ENCODE measurements at places on chromosomes 12 and 14.

- H3K36me3 ChIP-seq = no peaks in the 10 kb centered on the region
- H3K27me3 ChIP-seq = no peaks in the 10 kb centered on the region
- no peaks in the 10 kb centered on the region for H3K4me1 ChIP-seq
- H3K4me3 ChIP-seq = no peak overlapping the region
- no peak for DNase-seq
These were observed 187.2 kb downstream of the TTC8 start for GRCh38 chr14:89011355-89012281.

DNA sequence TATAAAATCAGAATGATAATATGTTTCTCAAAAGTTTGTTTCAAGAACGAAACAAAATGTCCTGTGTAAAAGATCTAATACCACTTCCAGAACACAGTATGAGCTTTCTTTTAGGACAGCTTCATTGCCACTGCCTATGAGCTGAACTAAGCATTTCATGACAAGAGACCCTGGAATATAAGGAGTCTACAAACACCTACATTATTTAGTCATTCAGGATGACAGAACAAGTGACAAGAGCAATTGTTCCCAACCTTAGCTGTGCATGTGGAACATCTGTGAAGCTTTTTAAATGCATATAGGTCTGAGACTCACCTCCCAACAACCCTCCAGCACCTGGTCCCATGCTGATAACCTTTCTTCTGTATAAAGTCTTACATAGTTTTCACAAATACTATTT lies 103.1 kb upstream of the GARIN6 start:
- H3K4me3 ChIP-seq = no peak overlapping the region
- H3K27me3 ChIP-seq = no peaks in the 10 kb centered on the region
- no peaks in the 10 kb centered on the region for H3K4me1 ChIP-seq

DNA sequence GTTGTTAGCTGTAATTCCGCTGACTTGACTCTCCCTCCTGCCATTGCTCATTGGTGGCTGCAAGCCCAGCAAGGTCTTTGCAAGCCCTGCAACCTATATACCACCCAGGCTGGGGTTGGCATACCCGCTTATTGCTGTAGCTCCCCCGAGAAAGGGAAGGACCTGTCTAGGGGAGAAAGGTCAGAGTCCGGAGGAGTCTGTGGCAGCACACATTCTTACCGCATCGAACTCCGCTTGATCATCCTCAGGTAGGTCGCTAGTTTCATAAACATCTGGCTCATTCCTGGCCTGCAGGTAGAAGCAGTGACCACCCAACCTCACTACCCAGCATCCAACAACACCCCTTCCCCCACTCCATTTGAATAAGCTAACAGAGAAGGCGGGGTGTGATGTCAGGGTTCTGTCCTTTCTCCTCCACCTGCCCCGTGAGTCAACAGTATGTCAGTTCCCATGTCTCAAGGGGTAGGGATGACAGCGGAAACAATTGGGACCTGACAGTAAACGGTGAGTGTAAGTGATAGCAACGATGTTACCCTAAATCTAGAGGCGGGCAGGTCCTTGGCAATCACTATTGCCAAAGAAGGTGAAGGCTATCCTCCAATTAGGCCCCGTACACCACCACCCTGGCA lies 1.1 kb downstream of the DCTN2 start:
- peaks cover 6% of the 10 kb centered on the region for H3K36me3 ChIP-seq
- peaks cover 23% of the 10 kb centered on the region for H3K4me1 ChIP-seq
- H3K4me3 ChIP-seq = peak overlapping the region; percentile 99
- no peak for DNase-seq
- H3K27me3 ChIP-seq = peaks cover 9% of the 10 kb centered on the region

GRCh38 chr12:39618701-39619100 lies 902 bp downstream of the ABCD2 start:
- no peaks in the 10 kb centered on the region for H3K4me1 ChIP-seq
- no peaks in the 10 kb centered on the region for H3K27me3 ChIP-seq
- H3K36me3 ChIP-seq = no peaks in the 10 kb centered on the region
- DNase-seq = peak; percentile 27
- H3K4me3 ChIP-seq = peak overlapping the region; percentile 69

DNA sequence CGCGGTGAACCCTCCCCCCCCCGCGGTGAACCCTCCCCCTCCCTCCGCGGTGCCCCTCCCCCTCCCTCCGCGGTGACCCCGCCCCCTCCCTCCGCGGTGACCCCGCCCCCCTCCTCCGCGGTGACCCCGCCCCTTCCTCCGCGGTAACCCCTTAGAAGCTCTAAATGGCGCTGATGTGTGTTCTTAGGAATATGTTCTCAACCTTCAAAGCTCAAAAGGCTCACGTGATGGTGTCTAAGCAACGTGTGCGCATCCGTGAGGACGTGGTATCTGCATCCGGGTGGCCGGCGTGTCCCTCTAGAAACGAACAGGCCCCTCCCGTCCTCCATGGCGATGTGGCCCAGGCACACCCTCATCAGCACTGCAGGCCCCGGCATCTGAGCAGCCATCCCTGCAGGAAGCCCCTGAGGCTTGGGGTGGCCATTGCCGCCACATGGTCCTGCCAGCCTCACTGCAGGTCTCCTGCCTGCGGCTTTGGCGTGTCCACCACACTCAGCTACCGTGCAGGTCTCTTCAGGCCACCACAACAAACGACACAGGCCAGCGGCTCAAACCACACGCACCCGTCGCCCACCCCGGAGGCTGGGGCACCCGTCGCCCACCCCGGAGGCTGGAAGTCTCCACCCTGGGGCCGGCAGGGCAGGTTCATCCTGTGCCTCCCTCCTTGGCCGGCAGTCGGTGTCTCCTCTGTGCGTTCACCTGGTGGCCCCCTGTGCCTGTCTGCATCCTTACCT lies 14.5 kb upstream of the FBRSL1 start:
- no peak for DNase-seq
- H3K27ac ChIP-seq = no peak overlapping the region
- H3K36me3 ChIP-seq = no peaks in the 10 kb centered on the region
- no peak overlapping the region for H3K4me3 ChIP-seq

DNA sequence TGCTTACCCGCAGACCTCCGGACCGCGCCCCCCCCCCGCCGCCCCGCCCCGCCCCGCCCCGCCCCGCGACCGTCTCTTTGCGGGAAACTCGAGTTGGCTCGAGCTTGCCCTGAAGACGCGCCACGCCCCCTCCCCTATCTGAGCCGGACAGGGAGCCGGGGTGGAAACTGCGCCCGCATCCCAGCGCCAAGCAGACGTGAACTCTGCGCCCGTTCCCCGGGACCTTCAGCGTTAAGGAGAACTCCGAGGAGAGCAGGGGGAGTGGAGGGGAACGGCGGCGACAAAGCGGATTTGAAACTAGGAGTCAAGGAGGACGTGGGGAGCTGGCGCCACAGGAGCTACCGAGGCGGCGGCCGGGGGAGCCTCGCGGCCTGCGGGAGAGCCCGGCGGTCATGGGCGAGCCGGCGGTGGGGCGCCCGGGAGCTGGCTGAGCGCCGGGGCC lies at the start of gene KCNK13:
TSS of gene KCNK13 (plus strand) at position 310 of the 442 bp plus-strand sequence. CDS start 212 bp downstream, outside the sequence.
- H3K27me3 ChIP-seq = peaks cover 65% of the 10 kb centered on the region
- H3K27ac ChIP-seq = no peak within 1 kb of the TSS
- no peak for DNase-seq

DNA sequence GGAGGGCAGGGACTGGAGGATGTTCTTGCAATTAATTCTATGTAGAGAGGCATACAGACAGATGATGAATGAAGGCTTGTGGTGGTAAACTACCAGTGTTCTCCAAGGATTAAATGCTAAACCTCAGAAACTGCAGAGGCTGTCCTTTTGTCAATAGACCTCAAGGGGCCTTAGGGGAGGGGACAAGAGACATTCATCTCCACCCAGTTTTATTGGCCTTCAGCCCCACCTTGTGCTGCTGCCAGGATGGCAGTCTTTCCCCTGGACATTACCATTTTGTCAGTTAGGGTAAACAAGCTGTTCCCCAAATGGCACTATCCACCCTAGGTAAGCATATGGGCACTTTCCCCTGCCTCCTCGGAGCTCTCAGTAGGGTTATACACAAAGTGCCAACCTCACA lies 4.9 kb upstream of the SMAGP start:
- no peaks in the 10 kb centered on the region for H3K36me3 ChIP-seq
- H3K27ac ChIP-seq = no peak overlapping the region
- no peak for DNase-seq
- H3K27me3 ChIP-seq = peaks cover 7% of the 10 kb centered on the region
- H3K4me3 ChIP-seq = no peak overlapping the region
- peaks cover 5% of the 10 kb centered on the region for H3K4me1 ChIP-seq

DNA sequence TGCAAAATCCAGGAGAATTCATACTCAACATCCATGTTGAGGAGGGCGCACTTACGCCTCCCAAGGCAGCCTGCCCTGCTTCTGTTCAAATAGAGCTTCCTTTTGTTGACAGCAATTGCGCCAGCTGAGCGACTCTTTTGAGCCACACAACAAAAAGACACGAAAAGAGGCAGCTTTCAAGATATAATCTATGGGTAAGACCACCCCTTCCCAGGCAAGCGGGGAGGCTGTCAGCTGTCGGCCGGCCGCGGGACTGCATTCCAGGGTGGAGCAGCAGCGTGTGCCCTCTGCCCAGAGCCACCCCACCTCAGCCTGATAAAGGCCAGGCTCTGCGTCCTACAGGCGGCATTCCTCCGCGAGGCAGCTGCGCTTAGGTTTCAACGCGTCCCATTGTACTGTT lies 15.8 kb upstream of the STAB2 start:
- DNase-seq = peak; percentile 83
- no peaks in the 10 kb centered on the region for H3K27me3 ChIP-seq
- H3K27ac ChIP-seq = peak overlapping the region; percentile 57
- H3K4me3 ChIP-seq = peak overlapping the region; percentile 26
- no peaks in the 10 kb centered on the region for H3K36me3 ChIP-seq

DNA sequence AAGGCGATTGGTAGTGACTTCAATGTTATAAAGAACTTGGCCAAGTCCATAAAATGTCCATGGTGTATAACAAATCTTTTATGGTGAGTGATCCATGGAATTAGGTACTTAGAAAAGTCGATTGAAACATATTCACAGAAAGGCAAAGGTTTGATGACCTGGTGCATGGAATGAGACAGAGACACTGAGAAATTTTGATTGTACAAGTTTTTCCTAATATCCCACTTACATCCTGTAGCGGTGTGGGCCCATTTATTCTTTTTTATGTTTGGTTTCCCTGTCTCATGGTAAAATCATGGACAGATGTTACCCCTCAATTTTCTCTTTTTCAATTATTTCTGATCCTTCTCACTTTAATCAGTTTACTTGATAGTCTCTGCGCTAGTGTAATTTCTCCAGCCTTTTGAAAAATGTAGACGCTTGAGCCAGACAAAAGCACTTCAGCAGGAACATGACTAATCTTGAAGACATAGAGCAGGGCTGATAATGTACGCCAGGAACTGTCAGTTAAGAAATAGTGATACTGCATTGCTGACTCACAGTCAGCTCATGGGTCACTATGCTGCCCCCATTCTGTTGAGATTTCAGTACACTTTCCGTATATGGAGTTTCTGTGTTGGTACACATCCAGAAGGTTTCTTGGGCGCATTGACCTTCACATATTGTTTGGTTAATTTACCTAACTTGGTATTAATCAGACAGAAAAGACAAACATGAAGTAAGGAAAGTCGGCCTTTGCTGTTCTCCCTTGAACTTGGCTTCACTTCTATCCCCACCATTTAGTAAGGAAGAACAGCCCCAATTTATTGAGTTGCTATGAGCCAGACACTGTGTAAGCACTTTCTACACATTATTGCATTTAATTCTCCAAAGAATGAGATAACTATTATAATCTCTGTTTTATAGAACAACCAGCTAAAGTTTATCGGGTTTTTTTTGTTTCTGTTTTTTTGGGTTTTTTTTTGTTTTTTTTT lies 841.7 kb downstream of the DIO2 start:
- no peaks in the 10 kb centered on the region for H3K27me3 ChIP-seq
- DNase-seq = no peak
- no peaks in the 10 kb centered on the region for H3K36me3 ChIP-seq
- no peak overlapping the region for H3K4me3 ChIP-seq
- H3K27ac ChIP-seq = no peak overlapping the region

GRCh38 chr12:5808981-5809380 lies 136.1 kb downstream of the ANO2 start:
- H3K36me3 ChIP-seq = peaks cover 2% of the 10 kb centered on the region
- DNase-seq = no peak
- H3K4me1 ChIP-seq = peaks cover 6% of the 10 kb centered on the region
- H3K27ac ChIP-seq = no peak overlapping the region
- H3K4me3 ChIP-seq = no peak overlapping the region
- no peaks in the 10 kb centered on the region for H3K27me3 ChIP-seq

DNA sequence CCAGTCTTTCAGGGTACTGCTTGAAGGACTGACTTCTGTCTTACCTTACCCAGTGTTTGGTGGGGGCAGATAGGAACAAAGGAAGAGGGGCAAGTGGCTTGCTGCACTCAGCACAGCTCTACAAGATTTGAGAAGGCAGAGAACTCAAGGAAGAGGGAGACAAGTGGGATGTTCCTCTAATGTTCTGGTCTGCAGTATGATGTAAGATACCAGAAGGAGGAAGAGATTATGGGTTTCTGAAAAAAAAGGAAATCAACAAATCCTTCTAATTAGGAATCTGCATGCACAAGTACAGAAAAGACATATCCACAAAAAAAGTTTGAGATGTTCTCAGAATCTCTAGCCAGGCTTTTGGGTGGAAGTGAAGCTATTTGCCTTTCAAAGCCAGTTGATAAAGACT lies 37.1 kb downstream of the USP15 start:
- H3K36me3 ChIP-seq = peaks cover 5% of the 10 kb centered on the region
- no peaks in the 10 kb centered on the region for H3K27me3 ChIP-seq
- DNase-seq = no peak
- H3K4me1 ChIP-seq = no peaks in the 10 kb centered on the region
- H3K4me3 ChIP-seq = no peak overlapping the region

DNA sequence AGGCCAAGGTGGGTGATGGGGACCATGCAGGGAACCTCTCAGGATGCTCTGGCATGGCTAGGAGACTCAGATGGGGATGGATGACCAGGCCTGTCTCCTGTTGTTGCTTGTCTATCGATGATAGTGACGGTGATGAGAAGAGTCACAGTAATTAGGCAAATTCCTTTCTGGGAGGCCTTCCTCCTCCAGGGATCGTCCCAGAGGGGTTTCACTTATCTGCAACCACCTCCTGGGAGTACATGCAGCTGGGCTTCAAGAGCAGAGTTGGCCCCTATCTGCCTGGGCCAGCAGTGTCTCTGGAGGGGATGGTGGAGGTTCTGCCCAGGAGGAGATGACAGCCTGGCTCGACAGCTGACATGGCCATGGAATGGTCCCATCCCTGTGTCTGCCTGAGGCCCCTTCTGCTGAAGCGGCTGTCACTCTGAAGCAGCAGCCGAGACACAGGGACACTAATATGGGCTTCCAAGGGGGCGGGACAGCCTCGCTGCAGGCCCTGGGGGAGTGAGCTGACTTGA lies 27.5 kb upstream of the OAS1 start:
- no peaks in the 10 kb centered on the region for H3K27me3 ChIP-seq
- DNase-seq = no peak
- H3K27ac ChIP-seq = no peak overlapping the region
- H3K4me3 ChIP-seq = no peak overlapping the region
- no peaks in the 10 kb centered on the region for H3K4me1 ChIP-seq
- peaks cover 7% of the 10 kb centered on the region for H3K36me3 ChIP-seq

DNA sequence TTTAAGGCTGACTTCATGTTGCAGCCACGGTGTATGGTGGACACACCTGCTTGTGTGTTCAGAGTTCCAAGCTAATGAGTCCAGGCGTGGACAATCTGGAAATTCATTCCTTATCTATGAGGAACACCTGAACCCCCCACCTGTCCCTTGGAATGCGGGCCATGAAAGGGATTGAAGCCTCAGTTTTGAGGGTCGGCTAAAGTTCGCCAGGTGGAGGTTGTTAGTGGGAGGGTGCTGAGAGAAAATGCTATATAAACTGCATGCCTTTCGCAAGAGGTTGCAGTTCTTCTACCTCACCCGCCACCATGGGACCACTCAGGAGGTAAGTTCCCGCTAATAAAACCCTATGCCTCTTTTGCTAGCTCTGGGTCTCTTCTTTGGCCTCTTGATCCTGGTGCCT lies 348.0 kb downstream of the BCL11B start:
- H3K36me3 ChIP-seq = no peaks in the 10 kb centered on the region
- no peak overlapping the region for H3K4me3 ChIP-seq
- no peak for DNase-seq
- no peak overlapping the region for H3K27ac ChIP-seq
- no peaks in the 10 kb centered on the region for H3K4me1 ChIP-seq
